SK-N-SH (cell line): ENCODE measurements at places on chromosomes 16 and 17. TPM values are rescaled to one million over a fixed set of nuclear protein-coding genes. Genes with fewer than 3 reads are reported as not detected.
A peak's percentile ranks its signal among the peaks of the same experiment; 100 is the strongest.

DNA sequence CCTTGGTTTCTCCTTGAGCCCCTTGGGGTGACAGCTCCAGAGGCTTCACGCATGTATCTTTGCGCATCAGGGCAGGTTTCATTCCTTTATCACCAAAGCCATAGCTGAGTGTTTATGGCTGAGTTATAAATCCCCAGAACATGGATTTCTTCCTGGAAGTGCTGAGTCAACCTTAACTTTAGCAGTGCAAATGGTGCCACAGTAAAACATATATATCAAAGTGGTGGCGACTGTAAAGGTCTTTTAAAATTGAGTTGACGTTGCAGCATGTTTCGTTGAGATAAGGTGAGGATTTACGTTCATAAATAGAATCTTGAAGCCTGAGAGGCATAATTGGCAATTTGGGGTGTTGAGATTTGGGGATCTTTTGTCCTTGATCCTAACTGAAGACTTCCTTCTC lies 214.1 kb downstream of the HS3ST4 start:
- DNase-seq: no peak

GRCh38 chr17:82320956-82321927 lies 3.8 kb upstream of the CD7 start:
- peak; percentile 95 for DNase-seq

- no peak for DNase-seq
Observed at GRCh38 chr17:5416901-5417300, 2.6 kb downstream of the NUP88 start.

- DNase-seq: no peak
Observed at GRCh38 chr17:50307654-50308053, 33.4 kb downstream of the TMEM92 start.

GRCh38 chr17:74722782-74723181 lies 10.1 kb upstream of the CD300LF start:
- DNase-seq: no peak

DNA sequence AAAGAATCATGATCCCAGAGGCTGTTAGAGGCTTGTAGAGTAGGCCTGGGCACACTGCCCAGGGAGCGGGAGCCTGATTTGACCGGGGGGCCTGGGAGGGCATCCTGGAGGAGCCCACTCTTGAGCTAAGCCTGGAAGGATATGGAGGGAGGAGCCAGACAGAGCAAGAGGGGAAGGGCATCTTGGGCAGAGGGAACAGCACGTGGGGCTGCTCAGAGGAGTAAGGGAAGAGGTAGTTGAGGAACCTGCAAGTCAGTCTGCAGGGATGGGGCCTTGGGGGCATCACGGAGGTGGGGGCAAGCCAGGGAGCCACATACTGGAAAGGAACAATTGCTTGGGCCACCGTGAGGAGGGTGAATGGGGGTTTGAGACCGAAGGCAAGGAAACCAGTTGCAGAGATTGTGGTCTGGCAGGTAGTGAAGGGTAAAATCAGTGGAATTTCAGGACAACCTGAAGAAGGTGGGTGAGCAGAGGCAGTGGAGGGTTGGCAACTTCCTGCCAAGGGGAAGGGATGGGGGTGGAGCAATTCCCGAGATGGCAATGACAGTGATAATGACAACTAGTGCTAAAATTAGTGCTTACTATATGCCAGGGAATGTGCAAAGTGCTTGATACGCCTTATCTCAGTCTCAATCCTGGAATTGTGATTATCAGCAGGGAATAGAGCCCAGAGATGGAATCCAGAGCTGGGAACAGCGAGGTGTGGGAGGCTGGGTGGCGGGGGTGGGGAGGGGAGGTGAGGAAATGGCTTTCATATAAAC lies 9.7 kb upstream of the RAI1 start:
- DNase-seq: no peak

DNA sequence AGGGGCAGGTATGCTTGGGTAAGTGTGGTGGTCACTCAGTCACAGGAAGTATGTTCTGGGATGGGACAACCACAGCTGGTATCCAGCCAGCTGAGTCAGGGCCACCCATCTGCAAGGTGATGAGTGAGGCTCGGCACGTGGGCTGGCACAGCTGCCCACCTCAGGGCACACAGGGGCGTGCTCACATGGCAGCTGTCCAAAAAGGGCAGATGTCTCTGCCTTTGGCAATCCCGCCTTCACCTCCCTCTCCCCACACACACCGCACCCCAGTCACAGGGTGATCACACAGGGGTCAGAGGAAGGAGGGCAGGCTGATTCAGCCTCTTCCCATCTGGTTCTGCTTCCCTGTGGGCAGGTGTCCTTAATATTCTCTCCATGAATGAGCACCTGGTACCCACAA lies 85.9 kb upstream of the TOB1 start:
- DNase-seq: peak; percentile 85

GRCh38 chr16:48499923-48500381 lies 110.0 kb downstream of the N4BP1 start:
- DNase-seq: peak; percentile 56

GRCh38 chr17:17055286-17056155 lies 13.3 kb downstream of the MPRIP start:
- DNase-seq: no peak

DNA sequence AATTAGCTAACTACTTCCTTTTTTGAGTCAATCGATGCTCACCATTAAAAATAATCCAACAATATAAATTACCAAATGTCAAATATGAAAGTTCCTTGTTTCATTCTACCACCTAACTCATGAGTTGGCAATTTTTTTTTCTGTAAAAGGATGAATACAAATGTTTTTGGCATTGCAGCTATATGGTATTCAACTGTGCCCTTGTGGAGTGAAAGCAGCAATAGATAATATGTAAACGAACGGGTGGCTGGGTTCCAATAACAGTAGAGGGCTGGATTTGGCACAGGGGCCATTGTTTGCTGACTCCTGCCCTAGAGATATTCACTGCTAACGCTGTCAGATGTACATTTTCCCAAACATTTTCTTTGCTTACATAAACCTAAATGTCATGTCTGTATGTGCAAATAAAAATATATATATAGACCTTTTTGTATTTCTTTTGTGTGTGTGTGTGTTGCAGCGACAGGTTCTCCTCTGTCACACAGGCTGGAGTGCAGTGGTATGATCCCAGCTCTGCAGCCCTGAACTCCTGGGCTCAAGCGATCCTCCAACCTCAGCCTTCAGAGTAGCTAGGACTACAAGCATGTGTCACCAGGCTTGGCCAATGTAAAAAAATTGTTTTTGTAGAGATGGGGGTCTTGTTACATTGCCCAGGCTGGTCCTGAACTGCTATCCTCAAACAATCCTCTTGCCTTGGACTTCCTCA lies 73.9 kb downstream of the RPGRIP1L start:
- DNase-seq: no peak

DNA sequence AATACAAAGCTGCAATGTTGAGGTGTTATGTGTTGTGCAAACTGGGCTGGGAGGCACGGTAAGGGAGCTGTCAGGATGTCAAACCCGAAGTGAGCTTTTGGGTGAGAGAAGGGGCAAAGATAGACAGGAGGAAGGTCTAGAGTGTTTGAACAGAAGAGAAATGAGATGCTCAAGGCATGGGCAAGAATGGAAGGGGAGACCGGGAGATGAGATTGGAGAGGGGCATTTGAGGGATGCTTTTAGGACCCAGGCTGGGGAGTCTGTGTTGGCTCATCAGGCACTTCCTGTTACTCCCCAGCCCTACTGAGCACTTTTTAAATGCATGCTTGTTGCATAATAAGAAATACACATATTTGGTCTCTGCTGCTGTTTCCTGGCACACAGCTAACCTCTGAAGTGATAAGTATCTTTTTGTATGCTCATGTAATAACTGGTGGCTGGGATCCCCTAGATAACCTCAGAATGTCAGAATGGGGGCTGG lies 13.7 kb downstream of the UNC45B start:
- DNase-seq: no peak

GRCh38 chr17:15951368-15952047 lies 6.6 kb downstream of the ADORA2B start:
- DNase-seq: no peak

C17orf107 gene
- polyA plus RNA-seq: 0.44 and 0.52 TPM in 2 replicates

EFNB3 gene
- 26.1 and 32.4 TPM in 2 replicates for polyA plus RNA-seq

GAS2L2 gene
- 0.02 TPM in 1 of 2 replicates, not detected in the other for polyA plus RNA-seq

CFDP1 gene
- 37.9 and 46.0 TPM in 2 replicates for polyA plus RNA-seq

SCGB1C2 gene
- not detected in 2 replicates for polyA plus RNA-seq
